ENCODE measurements at places on chromosomes 3 and 15.
A peak's percentile ranks its signal among the peaks of the same experiment; 100 is the strongest.

DNA sequence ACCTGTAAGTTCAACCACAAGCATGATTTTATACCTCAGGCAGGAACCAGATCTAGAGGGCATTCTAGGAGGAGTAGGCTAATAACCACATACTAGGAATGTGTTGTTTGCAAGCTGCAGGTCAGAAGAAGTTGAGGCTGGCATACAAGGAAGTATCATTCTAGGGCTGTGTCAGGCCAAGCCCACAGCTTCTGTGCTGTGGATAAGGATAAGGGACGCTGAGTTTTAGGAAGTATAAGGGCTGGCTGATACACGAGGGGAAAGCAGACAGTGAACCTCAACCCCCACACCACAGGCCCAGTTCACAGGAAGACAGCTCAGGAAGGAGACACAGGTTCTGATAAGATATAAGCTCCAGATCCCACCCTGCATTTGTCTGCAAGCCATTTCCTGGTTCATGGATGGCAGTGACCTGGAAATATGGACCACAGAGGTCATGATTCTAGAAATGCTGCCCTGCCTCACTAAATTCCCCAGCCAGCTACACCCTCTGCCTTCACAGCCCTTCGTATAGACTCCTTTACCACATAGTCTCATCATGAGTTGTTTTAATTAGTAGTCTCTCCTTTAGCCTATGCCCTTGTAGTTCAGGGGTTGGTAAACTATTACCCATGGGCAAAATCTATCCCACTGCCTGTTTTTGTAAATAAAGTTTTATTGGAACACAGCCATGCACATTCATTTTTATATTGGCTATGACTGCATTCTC, 260.7 kb downstream of the OPA1 start:
- DNase-seq = no peak

DNA sequence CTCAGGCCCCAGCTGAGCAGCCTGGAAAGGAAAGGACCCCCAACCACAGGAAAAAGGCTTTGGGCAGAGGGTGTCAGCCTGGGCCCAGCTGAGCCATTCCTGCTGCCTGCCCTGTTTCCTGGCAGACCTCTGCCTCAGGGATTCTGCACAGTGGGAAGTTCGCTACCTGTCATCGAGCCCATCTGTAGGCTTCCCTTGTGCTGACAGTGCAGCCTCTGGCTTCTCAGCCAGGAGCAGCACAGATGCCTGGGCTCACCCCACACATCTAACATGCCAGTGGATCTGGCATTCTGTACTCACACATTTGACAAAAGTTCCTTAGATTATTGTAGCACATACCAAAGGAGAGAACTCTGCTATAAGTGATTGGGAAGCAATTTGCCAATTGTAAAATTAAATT, 202.2 kb downstream of the SSR3 start:
- DNase-seq = no peak

DNA sequence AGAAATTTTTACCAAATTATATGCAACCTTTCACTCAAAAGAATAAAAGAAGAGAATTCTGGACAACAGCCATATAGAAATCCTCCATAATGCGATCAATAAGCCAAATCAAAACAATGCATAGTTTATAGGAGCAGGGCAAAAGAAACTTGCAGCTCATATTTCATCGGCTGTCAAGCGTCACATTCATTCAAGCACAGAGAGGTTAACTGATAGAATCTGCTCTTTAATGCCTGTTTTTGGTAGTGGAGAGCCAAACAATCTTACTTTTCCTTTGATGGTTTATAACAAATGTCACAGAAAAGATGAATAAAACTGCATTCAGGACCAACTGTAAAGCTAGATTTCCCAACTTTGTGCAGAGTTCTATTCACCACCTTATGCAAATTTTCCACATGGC, 35.4 kb downstream of the PRTG start:
- no peak for DNase-seq

- no peak for DNase-seq
These were observed 3.4 kb downstream of the TSC22D2 start for GRCh38 chr3:150411546-150411945.

DNA sequence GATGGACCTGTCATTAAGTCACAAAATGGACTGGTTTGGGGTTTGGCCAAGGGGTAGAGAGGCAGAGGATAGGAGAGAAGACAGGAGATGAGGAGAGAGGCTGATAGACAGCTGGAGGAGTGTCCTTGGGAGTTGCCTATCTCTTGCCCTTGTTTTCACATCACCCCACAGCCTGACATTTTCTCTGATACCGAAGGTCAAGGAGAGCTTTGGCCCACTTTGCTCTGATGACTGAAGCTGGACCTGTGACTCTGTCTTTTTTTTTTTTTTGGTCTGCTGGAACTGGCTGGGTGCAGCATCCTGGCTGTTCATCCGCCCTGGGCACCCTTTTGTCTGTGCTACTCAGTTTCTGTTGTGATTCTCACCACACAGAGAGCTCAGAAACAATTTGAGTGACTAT, 5.1 kb downstream of the GPD1L start:
- DNase-seq = no peak

DNA sequence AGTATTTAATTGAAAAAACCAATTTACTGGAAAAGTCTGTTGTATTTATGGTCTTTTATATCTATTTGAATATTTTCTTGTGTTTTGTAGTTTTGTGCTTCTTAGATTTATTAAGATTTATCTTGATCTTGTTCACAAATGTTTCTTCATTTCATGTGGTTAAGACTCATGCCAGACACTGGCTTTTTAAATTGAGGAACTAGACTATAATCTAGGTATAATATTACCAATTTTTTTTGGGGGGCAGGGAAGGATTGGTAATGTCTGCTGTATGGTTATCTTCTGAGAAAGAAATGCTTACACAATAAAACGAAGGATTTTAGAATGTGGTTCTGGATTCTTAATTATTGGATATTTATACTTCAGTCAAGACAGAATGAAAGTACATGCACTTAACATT, 24.9 kb downstream of the AP4E1 start:
- DNase-seq = no peak

DNA sequence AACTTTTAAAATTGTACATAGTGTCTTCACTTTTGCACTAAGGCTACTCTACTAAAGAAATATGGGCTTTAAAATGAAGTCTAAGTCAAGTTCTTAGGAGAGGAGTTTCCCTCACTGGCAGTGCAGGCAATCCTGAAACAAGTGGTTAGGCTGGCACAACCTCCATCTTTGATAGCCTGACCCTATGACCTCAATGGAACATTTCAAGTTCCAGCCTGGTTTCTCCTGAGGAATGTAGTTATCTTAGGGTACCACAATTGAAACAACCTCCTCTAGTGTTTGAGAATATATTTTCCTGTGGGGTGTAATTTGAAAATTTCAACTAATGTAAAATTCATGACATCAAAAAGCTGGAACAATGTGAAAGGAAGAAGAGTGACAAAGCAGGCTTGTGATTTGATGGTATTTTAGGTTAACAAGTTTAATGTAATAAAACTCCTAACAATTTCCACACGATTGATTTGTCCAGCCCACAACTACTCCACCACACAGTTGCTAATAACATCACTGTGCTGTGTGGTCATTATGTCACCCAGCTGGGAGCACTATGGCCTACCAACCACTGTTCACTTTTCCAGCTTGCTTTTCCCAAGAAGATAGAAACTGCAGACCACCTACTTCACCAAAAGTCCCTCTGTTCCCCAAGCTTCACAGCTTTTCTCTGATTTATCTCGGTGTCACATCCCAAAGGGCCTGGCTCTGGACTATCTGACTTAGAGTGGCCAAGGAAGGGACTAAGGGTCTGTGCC, 1.8 kb downstream of the WWTR1 start:
- DNase-seq = no peak

GRCh38 chr3:31043184-31043819, 148.8 kb upstream of the GADL1 start:
- DNase-seq = no peak

GRCh38 chr3:80890571-80890970, 870.9 kb downstream of the GBE1 start:
- DNase-seq = no peak

DNA sequence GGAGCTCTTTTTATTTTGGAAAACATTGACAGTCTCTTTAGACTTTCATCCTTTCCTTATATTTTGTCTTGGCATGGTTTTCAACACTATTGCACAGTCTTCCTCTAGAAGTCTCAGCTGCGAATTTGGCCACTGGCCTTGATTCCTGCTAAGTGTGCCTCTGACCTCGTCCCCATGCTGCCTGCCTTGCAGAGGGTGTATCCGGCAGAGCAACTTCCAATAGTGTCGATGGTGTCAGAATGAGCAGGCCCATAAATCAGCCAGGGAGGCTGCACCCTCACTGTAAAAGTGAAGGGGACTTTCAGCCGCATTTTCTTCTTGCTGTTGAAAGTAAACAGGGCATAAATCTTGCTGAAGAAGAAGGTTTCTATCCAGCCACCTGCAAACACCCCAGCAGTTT, 336.7 kb upstream of the TRIM42 start:
- no peak for DNase-seq

DNA sequence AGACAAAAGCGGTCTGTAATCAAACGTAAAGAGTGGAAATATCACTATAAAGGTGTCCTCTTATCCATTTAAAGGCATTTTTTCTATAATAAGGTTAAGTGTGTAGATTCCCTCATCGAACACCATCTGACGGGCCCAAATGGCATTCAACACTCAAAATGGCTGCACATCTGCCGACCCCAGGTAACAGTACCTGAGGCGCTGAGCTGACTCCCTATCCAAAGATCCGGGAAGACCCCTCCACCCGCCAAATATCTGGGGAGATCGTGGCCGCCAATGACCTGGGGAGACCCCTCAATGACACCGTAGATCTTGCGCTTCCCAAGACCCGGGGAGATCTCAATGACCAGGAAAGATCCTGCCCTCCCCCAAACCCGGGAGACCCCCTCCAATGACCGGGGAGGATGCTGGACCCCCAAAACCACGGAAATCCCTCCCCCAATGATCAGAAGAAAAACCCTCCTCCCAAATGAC, 476 bp downstream of the IP6K2 start:
- DNase-seq = peak; percentile 48

- no peak for DNase-seq
These were observed 143.5 kb downstream of the GADL1 start for GRCh38 chr3:30750967-30751366.

DNA sequence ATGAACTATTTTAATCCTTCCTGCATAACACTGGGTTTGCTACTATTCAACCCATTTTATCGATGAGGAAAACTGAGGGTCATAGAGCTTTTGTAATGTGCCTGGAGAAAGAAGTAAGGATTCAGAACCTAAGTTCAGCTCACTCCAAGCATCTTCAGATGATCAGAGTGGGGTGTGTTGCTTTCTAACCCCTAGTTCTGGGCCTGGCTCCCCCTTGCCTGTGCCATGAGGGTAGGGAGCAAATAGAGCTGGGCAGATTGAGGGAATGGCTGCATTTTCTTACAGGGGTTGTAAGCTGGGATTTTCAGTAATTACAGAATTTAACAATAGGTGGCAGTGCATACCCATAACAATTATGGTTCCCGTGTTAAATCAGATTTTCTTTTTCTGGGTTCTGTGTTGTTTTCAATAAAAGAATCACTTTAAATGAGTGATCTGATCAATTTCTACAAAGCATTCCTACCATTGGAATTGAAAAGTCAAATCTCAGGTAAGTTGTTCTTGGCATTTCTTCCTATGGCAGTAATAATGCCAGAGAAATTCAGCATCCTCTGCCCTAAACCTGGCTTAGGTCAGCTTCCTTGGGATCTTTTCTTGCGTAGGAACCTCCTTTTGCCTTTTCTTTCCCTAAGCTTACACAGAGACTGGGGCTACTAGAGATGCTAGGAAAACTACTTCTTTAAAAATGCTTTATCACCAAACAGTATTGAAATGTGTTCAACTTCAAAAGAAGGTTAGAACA, 103.8 kb upstream of the IL12A start:
- DNase-seq = no peak

DNA sequence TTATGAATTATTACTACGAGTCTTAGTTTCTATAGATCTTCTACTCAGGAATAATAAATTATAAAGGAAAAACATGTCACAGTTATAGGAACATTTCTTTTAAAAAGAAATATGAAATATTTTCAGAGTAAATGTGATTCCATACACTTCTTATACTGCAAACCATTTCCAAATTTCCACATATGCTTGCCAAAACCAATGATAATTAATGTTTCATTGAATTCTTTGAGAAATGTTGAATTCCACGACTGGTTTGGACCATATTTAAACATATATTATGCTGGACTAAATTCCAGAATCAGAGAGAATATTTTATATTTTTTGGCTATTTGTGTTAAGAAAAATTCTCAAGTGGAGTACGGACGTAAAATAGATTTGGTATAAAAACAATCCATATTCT, 144.6 kb downstream of the EPHA3 start:
- DNase-seq = no peak

DNA sequence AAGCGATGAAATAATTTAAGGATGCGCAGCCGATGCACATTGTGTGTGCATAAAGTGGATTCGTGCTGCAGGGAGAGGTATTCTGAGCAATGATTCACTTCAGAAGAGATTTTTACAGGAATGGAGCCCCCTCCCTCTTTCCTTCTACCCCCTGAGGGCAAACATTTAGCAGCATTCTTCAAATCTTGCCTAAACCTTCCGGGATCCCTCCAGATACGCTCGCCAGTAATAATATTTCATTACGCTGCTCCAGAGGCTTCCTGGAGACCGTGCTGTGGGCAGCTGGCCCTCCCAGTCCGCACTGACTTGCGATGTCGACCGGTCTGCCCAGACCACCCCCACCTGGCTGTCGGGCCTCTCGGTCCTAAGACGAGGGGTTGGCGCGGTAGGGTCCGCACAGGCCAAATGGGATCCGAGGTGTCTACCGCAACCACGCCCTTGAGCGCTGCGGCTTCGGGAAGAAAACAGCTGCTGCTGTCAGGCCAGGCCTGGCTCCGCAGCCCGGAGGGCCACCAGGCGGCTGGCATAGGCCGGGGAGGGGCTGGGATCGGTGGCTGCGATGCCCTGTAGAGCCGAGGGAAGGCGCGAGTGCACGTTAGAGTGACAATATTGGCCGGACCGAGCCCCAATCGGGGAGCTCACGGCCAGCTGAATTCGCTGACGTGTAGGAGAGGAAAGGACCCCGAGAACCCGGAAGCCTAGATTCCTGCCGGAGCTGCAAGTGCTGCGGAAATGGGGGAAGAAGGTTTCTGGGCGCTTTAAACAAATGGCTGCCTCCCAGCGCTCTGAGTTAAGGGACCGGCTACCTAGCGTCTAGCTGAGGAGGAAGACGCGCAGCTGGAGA, 14.3 kb downstream of the ZIC4 start:
- no peak for DNase-seq

DNA sequence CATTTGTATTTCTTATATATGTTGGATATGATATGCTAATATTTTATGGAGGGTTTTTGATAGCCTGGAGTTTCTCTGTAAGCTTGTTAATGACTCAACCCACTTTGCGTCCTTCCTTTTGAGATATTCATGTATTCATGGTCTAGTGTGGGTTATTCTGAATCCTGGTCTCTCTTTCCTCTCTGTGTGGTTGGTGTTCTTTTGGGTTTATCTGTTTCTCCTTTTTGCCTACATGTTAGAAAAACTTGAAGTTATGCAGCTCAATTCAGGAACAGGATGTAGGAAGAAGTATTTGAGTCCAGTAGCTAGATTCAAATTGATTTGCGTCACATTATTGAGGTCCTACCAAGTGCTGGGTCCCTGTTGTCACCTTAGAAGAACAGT, 28.1 kb downstream of the CMTM7 start:
- DNase-seq = no peak

GRCh38 chr3:192011137-192011536, 550.2 kb downstream of the PYDC2 start:
- DNase-seq = no peak

All from activated T-cell treated with anti-CD3 and anti-CD28 coated beads, Interleukin-2, amount 50 U/mL, for 48 hours (primary cell).